ENCODE measurements at places on chromosomes 1 and 21.

- DNase-seq: no peak
Measured at GRCh38 chr1:205481218-205481617, 23.3 kb upstream of the CDK18 start.

DNA sequence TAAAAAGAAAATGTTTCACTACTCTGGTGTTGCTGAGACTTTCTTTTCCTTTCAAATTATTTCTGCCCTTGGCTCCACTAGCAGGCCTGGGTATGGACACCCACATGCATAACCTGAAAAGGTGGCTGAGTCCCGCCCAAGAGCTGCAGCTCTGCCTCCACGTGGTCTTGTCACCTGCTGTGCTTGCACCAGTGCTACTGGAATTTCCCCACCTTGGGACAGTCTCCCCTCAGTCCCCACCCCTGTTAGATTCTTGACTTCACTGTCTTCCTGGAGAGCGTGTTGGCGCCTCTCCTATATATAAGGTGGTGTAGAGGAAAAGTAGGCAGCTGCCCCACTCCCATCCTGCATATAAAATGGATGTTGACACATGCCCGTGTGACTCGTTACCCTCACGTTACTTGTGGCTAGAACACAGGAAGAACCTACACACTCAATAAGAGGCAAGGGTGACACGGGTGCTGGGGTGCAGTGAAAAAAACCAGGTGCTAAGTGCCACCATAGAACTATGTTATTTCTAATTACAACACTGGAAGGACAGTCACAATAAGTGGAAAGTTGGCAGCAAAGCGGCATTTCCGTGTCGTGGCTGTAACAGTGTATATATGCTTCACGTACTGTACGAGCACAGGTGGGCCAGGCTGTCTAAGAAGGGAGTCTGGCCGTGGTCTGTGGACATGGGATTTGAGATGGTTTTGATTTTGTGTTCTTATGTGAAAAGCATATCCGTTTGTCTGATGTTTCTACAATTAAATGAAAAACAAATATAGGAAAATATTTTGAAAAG is 61.0 kb downstream of the POFUT2 start:
- DNase-seq: no peak

DNA sequence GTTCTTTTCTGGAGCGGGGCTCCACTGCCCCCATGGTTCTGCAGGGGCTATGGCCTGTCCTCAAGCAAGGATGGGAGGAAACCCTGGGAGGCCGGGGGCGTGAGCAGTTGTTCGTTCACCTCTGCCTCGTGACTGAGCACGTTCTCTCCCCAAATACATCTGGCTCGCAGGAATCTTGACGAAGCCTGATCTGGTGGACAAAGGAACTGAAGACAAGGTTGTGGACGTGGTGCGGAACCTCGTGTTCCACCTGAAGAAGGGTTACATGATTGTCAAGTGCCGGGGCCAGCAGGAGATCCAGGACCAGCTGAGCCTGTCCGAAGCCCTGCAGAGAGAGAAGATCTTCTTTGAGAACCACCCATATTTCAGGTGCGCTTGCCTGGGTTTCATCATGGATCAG is 15.5 kb downstream of the MX1 start:
- no peak for DNase-seq

DNA sequence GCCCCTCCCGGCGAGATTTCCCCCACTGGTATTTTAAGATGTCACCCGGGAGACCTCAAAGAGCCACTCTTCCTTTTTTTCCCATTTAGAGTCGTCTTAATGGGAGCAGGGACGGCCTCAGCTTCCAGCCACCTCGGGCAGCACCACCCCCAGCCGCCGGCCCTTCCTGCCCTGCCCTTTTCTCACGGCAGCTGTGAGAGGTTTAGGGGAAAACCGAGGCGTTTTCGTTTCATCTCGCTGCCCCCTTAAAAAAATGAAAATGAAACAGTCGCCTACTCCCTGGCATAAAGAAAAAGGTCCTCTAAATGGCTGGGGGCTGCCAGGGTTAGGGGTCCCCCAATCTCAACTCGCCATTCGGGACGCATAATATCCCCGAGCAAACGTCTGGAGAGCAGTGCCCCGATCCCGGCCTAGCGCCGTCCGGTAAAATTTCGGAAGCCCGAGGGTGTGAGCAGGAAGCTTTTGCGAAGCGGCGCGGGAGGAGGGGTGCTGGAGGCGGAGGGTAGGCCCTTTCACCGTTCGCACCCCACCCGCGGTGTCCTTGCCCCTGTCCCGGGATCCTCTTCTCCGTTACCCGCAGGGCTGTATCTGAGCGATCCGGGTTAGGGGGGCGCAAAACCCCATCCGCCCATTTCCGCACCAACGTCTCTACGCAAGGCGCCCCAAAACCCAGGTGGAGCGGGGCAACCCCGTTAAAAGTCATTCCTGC is 1.2 kb downstream of the RUNX3 start:
- no peak for DNase-seq

DNA sequence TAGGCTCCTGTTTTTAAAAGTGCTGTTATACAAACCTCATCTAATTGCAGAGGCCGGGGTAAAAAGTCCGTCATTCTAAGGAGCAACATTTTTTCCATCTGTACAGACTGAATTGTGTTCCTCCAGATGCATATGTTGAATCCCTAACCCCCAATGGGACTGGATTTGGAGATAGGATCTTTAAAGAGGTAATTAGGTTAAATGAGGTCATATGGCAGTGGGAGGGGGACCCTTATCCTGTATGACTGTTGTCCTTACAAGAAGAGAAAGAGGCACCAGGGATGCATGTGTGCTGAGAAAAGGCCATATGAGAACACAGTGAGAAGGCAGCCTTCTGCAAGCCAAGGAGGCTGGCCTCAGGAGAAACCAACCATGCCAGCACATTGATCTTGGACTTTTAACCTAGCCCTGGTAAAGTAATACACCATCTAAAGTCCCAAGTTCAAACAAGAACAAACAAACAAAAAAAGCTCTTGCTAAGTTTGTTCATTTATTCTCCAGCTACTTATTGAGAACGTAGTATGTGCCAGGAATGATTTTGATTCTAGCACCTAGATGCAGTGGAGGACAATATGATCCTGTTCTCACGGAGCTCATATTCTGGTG is 352.4 kb downstream of the NTNG1 start:
- no peak for DNase-seq

DNA sequence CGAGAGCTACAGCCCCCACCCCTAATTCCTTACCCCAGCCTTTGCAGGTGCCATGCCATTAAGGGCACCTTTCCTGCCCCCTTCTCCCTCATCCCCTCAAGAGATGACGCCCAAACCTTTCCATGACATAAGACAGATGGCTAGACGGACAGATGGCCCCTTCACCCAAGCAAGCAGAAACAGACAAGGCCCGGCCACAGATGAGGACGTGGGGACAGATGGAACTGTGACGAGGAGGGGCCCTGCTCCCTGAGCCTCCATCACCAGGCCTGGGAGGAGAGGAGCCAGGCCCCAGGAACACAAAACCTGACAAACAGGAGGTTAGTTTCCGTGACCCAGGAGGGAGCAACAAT is 24.7 kb upstream of the PEF1 start:
- no peak for DNase-seq

- no peak for DNase-seq
Measured at GRCh38 chr1:51897699-51898031, 19.1 kb upstream of the NRDC start.

DNA sequence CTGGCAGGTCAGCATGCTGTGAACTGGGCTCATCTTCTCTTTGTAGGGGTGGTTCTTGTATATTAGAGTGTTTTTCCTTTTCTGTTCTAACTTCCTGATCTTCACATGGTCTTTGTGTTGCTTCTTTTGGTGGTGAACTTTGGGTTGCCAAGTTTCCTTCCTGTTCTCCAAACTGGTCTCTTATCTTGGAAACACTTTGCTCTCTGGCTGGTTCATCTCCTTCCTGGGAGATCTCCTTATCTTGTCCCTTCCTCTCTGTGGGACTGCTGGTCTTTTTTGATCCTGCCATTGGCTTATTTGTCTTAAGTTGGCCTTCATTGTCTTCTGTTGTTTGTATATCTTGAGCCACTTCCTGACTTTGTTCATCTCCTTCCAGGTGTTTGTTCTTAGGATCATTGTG is 2.1 kb downstream of the TCHHL1 start:
- DNase-seq: no peak

- DNase-seq: no peak
Measured at GRCh38 chr1:112429749-112430148, 33.7 kb downstream of the CTTNBP2NL start.

- no peak for DNase-seq
Measured at GRCh38 chr21:31750843-31751242, 18.9 kb upstream of the SCAF4 start.

- DNase-seq: no peak
Measured at GRCh38 chr1:214707306-214708087, 104.5 kb downstream of the CENPF start.

DNA sequence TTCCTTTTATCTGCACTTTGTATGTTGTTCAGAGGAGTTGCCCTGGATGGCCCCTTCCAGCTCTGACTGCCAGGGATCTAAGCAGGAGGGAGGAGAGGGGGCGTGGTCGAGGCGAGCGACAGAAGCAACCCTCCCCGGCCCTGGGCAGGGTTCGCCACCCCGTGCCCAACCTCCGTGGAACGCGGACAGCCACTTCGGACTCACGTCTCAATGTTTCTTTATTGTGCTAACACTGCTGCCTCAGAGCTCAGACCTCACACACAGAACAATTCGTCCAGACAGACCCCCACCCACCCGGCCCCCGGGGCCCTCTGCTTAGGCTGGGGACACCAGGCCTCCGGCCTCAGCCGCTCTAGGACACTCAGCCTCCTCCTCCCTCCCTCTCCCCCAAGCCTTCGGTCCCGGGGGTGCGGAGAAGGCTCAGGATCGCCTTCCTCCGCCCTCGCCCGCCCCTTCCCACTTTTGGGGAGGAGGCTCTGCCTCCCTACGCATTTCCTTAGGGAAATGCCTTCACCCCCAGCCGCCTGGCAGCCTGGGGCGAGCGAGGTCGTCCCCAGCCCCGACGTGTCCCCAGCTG is 8.3 kb downstream of the VSIG8 start:
- DNase-seq: no peak

- DNase-seq: no peak
Measured at GRCh38 chr1:58803858-58804257, 20.0 kb upstream of the JUN start.

DNA sequence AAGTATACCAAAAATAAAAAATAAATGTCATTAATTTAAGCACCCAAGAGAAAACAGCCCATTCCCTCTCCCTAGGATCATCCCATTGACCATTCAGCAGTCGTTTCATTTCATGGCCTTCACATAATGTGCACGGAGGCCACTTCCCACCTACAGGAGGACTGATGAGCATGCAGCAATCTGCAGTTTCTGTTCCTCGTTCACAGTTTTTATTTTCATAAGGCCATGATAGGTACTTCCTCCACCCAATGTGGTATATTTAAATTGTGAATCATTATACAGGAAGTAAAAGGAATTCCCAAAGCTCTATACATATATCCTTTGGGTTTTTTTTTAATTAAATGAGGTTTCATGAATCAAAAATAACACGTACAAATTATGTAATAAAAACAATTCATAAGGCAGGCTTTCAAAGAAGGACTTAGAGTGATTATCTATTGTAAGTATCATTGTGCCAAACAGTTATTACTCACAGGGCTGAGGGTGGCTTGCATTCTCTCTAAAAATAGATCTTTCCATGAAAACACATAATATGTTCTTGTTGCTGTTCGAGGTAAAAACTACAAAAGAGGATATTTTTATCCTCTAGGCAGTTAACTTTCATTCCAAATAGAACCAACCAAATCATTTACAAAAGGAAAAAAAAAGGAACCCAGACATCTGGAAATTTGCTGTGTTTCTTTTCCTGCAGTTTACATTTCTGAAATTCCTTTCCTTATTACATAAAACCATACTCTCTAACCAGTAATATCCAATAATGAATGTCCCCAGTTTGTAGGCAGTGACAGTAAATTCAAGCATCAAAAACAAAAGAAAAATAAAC is 27.5 kb upstream of the SLC44A3 start:
- peak; percentile 24 for DNase-seq

- DNase-seq: no peak
Measured at GRCh38 chr1:169347688-169348382, 19.8 kb downstream of the NME7 start.

- no peak for DNase-seq
Measured at GRCh38 chr1:33931111-33931475, 67.2 kb downstream of the HMGB4 start.

- no peak for DNase-seq
Measured at GRCh38 chr1:25355841-25356395, 17.8 kb downstream of the TMEM50A start.

DNA sequence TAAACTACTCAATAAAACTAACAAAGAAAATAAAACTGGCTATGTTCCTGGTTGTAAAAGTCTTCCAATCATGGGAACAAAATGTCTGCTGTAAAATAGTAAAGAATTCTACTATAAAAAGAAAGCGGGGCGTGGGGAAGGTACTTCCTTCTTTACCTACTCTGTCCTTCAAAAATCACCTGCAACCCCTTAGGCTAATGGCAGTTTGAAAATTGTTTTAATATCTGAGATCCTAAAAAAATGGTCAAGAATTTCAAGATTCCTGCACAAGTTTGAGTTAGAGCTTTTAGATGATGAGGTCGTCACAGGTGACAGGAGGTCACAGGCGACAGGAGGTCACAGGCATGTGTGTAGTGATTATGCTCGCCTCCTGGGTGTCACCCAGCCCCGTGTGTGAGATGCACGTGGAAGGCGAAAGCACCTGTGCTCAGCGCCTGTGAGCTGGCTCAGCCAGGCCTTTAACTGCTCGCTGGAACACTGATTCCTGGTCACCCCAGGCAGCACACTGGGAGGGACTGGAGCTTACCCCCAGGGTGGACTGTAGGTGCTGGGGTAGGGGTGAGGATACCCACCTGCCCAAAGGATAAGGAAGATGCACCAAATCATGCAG is 18.6 kb upstream of the TMPRSS2 start:
- DNase-seq: no peak

DNA sequence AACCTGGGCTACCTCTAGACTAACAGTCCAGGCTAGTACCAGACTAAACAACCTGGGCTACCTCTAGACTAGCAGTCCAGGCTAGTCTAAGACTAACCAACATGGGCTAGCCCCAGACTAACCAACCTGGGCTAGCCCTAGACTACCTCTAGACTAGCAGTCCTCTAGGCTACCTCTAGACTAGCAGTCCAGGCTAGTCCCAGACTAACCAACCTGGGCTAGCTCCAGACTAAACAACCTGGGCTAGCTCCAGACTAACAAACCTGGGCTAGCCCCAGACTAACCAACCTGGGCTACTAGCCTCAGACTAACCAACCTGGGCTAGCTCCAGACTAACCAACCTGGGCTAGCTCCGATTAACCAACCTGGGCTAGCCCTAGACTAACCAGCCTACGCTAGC is 2.0 kb downstream of the TFF2 start:
- DNase-seq: no peak
